Activated T-helper 17 cell treated with anti-CD3 and anti-CD28 coated beads, Interleukin-2, amount 50 U/mL, for 72 hours (primary cell): ENCODE measurements at places on chromosomes 4 and X. TPM values are rescaled to one million over a fixed set of nuclear protein-coding genes. Genes with fewer than 3 reads are reported as not detected.

DNA sequence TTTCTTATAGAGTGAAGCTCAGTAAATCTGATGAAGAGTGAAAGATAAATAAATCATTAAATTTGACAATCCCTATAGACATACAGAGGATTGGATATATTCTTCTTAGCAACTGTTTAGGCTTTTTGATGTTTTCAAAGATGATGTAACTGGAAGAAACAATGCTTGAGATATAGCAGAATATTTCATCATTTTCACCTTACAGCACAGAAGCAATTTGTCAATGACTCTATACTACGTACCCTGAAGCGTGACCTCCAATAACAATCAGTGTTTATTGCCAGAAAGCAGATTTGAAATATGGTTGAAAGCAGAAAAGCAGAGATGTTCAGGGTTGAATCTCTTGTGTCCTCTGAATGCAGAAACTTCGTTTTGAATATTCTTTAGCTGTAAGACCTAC is 228.4 kb downstream of the DTHD1 start:
- ATAC-seq = no peak

DNA sequence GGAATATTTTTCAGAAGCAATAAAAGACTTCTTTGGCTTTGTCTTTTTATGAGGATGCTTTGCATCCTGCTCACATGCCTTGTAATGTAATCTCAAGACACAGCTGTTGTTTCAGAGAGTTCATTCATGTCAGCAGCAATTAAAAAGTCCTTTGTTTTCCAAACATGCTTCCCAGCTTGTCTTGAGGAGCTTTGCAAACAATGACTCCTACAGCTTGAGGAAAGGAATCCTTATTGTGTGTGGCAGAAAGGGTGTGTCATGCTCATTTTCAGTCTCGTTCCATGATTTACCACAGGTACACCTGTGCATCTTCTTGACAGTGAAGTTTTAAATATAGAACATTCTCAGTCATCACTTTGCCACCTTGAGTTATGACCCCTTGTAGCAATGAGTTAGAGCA is 139.2 kb upstream of the AADAT start:
- ATAC-seq = no peak

GRCh38 chr4:108355902-108356535 is 187.3 kb upstream of the LEF1 start:
- ATAC-seq = peak; percentile 41

DNA sequence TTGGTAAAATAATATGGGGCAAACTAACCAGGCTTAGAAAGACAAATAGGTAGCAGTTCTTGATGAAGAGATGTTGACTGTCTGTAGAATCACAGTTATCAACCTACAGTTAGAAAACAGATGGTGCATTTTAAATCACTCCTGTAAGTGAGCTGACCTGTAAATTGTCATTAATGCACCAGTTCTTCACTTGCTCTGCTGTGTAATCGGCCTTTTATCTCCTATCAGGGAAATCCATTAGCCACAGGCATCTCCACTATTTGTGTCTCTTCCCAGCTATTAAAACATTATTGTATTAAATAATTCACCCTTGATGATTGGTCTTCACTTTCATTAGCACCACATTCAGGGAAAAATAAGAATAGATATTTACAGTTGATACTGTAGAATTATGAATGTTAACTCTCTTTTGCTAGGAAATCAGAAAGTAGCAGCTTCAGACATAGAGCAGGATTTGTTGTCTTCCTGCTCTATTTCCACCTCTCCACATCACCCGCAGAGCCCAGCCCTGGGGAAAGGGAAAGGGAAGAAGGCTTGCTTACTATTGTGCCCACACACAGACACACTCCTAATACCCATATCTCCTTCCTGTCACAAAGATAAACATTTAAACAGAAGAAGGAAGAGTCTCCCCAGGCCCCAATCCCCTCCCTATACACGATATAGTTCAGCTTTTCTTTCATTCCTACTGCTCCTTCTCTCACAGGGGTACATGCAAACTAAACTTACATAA is 97.1 kb downstream of the REELD1 start:
- ATAC-seq = no peak

DNA sequence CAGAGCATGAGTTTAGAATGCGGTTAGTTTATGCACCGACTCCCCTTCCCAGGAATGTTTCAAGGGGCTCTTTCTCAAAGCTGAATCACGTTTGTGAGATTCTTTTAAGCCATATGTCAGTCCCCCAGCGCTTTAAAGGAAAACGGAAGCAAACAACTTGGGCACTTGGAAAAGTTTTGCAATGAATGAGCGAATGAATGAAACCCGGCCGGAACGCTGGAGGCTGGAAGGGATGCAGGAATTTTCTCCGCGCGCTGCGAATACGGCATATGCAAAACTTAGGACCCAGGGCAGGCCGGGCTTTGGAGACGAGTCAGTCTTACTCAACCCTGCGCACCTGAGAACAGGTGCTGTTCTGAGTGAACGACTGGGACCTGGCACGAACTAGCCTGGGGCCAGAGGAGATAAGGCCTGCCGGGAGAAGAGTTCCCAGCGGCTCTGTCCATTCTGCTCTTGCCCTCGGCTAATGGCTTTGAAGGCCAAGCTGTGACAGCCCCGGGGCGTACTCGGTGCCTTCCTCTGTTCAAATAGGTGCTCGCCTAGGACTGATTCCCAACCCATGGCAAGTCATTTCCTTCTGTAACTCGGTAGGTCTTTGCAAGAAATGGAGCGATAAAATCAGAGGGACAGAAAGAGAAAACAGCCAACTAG is 743 bp upstream of the NRK start:
- no peak for ATAC-seq

GRCh38 chr4:186712690-186713089 is 11.0 kb downstream of the FAT1 start:
- ATAC-seq = no peak

GRCh38 chrX:15017491-15017890 is 144.3 kb downstream of the MOSPD2 start:
- ATAC-seq = no peak

- ATAC-seq = peak; percentile 98
Observed at GRCh38 chr4:103099691-103100392, at the start of gene BDH2. TSS of gene BDH2 (minus strand) at chr4:103099834. CDS start at chr4:103096254, 3,580 bp downstream.

- ATAC-seq = no peak
Observed at GRCh38 chr4:7309181-7309580, 116.8 kb downstream of the SORCS2 start.

DNA sequence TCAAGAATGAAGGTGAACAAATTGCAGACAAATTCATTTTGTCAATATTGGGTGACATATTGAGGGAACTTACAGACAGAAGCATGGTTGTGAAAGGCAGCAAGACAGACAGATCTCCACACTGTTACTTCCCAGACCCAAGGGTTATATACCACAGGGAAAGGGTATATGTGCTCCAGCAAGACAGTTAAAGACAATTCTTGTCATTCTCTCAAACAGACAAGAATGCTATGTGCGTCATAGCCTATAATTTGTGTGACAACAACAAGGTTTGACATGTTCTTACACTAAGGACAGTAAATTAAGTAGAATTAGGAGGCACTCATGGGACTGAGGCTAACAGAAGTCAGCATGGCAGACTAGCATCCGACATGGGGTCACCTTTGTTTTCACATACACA is 214.3 kb downstream of the INPP4B start:
- no peak for ATAC-seq

DNA sequence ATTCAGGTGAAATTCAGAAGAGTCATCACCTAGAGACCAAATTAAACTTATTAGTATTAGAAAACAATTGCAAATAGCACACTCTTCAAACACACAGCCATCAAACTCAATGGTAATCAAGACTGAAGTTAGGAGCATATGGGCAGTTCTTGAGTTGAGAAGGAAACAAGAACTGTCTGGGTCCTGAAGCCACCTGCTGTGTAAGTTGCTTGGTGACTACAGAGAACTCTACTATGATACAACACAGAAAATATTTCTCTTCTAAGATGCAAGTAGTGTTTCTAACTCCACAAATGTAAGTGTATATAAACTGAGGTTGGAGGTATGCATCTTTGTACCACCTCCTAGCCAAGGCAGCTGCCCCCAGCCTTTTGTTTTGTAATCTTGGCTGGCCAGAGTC is 325 bp upstream of the PF4V1 start:
- ATAC-seq = no peak

The ANKRD17 gene
- total RNA-seq = 46.7 TPM

The PLAC8 gene
- total RNA-seq = 58.9 TPM

The ATP1B4 gene
- total RNA-seq = not detected

The WDFY3 gene
- 2.1 TPM for total RNA-seq

The FABP2 gene
- total RNA-seq = not detected

The OCIAD2 gene
- total RNA-seq = 41.9 TPM
